ENCODE measurements at places on chromosomes 2 and 18.
A peak's percentile ranks its signal among the peaks of the same experiment; 100 is the strongest.

- no peak for DNase-seq
Measured at GRCh38 chr18:24373328-24373727, 24.3 kb downstream of the OSBPL1A start.

DNA sequence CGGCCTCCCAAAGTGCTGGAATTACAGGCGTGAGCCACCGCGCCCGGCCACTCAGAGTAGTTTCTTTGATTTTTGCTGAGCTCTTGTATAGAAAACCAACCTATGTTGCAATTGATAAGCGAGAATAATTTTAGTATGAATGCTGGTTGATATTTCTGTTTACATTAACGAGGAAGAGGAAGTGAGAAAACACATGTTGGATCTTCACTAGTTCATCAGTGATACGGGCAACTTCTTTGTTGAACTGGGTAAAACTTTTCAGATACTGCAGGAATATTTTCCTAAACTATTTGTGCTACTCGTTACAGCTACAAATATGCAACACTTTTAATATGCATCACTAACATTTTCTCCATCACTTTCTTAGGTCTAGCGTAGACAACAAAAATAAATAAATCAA lies 67.9 kb upstream of the SLC25A52 start:
- no peak for DNase-seq

DNA sequence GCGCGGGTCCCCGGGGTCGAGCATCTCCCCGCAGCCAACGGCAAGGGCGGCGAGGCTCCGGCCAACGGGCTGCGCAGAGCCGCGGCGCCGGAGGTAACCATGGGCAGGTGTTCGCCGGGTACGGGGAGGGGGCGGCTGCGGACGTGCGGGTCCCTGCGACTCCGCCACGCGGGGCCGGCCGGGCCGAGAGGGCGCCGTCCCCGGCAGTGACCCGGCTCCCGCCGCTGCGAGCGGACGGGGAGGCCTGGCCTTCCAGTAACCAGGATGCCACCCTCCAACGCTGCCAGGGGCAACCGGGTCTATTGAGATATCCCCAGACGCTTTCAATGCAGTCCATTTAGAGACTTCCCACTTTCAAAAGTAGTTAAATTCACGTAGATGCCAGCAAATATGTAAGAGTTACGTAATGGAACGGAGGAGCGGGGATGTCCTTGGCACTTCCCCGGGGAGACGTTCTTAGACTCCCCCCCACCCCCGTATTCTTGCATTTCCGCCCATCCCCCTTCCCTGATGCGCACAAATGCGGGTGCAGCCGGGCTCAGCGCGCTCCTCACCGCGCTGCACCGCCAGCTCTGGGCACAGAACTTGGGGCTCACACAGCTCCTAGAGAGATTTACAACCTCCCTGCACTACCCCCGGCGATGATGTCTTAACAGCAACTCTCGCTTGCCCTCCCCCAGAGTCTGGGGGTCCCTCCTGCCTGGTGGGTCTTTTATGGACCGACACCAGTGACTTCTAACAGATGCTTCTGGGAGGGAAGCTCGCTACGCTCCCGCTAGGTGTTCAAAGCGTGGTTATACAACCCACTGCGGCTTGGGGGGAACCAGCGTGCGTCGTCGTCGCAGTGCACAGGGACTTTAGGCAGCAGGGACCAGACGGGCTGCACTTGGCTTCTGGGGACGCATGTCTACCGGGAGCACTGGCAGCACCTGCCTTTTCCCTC lies 657 bp downstream of the SGPP2 start:
- peak; percentile 52 for DNase-seq

GRCh38 chr2:179825494-179825893 lies 35.9 kb downstream of the ZNF385B start:
- DNase-seq: no peak

GRCh38 chr18:13487237-13487636 lies 239.1 kb downstream of the FAM210A start:
- no peak for DNase-seq

DNA sequence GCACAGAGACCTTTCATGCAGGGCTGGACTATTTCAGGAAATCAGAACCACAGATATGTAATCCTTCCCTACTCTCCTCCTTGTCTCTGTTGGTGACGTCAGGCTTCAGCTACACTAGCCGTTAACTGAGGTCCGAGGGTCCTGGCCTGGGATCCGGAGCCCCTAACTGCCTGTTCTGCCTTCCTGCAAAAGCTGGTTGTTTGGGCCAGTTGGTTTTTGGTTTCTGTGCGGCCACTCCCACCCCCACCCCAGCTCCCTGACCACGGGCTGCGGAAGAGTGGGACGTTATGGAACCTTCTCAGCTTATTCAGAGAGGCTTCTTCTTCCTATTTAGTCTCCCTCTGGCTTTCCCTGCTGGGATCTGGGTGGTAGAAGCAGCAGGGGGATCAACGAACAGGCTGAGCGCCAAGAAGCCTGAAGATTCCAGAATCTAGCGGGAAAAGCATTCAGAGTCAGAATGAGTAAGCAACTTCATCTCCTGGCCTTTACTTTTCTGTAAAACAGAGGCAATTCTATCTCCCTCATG lies 49.3 kb upstream of the ROCK2 start:
- DNase-seq: no peak

DNA sequence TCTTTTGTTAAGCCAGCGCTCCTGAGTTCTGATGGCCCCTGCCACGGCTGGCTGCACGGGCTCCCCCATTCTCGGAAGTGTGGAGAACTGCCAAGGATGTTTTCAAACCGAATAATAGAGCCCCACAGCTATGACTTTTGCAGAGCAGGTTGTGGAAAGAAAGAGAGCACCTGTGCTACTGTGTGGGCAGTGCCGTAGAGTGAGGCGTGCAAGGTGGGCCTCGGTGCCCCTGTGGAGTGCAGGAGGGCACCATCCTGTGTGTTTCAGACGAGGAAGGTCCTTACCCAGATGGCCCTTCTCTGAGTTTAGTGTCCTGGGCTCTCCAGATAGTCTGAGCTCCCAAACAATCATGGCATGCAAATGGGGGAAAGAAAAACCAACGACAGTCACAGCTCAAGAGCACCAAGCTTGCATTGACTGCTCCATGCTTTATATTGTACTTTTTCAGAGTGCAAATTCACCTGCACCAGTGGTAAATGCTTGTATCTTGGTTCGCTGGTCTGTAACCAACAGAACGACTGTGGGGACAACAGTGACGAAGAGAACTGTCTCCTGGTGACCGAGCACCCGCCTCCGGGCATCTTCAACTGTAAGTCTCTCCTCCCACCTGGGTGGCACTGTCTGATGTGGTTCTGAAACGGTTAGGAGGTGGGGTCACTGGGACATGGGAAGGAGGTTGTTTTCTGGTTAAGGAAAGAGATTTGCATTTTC lies 219.4 kb downstream of the LDLRAD4 start:
- no peak for DNase-seq

DNA sequence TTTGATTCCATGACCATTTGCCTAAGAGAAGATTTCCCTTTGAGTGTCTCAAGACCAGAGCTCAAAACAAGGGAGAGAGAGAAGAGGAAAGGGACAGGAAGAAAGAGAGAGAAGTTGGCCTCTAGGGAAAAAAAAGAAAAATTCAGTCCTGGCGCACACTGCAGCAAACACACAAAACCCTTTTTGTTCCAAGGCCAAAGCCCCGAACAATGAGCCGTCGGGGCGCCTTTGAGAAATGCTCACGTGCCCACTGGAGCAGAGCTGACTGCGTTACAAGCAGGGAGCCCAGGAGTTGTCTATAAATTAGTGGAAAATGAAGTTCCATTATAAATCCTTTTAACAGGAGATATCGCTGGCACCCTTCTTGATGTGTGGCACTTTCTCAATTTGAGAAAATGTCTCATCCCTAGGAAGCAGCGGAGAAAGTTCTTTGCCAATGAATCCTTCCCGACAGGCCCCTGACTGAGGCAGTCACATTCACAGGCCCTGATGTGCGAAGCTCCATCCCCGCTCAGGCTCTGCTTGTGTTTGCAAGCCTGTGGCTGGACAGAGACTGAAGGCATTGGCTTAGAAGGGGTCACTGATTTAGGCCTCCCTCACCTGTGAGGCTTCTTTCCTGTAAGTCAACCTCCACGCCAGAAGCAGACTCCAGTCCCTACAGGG lies 32.1 kb upstream of the NCKAP5 start:
- no peak for DNase-seq

DNA sequence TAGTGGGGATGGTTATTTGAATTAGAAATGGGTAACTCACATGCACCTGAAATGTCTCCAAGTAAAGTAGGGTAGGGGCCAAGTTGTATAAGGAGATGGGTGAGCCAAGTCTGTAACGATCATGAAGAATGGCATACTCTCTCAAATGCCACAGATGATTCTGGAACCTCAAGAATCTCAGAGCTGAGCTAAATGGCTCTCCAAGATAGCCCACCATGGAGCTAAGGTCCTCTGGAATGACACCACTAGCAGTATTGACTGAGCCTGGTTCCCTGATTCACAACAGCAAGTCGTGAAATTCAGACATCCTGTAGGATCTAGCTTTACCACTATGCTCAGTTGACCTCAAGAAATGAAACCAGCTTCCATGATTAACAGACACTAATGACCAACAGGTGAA lies 115.9 kb upstream of the EPAS1 start:
- no peak for DNase-seq

DNA sequence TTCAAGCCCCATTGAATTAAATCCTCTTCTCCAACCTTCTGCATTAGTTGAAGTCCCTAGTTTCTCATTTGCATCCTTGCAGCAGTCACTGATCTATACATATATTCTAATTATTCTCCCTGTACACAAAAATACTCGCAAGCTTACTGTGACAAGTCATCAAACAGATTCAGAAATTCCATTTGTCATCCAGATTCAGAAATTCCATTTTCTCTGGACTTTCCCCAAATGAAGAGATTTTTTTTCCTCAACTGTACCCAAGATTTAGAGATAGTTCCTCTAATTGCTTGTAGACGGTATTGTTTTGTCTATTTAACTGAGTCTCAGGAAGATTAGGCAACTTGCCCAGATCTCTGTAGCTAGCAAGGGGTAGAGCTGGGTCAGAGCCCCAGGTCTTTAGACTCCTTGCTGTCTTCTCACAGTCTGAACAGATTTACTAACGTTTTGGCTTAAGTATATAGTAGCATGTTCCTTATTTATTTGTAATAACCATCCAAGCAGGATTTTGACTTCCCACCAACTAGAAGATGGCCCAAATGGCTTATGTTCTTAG lies 34.2 kb downstream of the RAB12 start:
- DNase-seq: no peak

Data from colonic mucosa (tissue), 4 donors.